Activated CD4-positive, alpha-beta memory T cell treated with anti-CD3 and anti-CD28 coated beads, Interleukin-2, amount 10 ng/mL, durations not matched to agents 7 days and 5 days (primary cell): ENCODE measurements at places on chromosomes 11 and 22. TPM values are rescaled to one million over a fixed set of nuclear protein-coding genes. Genes with fewer than 3 reads are reported as not detected.

GRCh38 chr22:25007444-25008106 is 55.1 kb downstream of the KIAA1671 start:
- no peak for DNase-seq
- H3K4me3 ChIP-seq: no peak overlapping the region
- H3K27me3 ChIP-seq: peaks cover 4% of the 10 kb centered on the region
- H3K4me1 ChIP-seq: peaks cover 32% of the 10 kb centered on the region

The AP5B1 gene
- 21.2 TPM for total RNA-seq

GRCh38 chr22:43377896-43378704 is 33.7 kb upstream of the MPPED1 start:
- H3K27me3 ChIP-seq: peaks cover 68% of the 10 kb centered on the region
- peak; percentile 44 for DNase-seq
- H3K27ac ChIP-seq: no peak overlapping the region
- no peak overlapping the region for H3K4me3 ChIP-seq
- H3K4me1 ChIP-seq: peaks cover 39% of the 10 kb centered on the region

DNA sequence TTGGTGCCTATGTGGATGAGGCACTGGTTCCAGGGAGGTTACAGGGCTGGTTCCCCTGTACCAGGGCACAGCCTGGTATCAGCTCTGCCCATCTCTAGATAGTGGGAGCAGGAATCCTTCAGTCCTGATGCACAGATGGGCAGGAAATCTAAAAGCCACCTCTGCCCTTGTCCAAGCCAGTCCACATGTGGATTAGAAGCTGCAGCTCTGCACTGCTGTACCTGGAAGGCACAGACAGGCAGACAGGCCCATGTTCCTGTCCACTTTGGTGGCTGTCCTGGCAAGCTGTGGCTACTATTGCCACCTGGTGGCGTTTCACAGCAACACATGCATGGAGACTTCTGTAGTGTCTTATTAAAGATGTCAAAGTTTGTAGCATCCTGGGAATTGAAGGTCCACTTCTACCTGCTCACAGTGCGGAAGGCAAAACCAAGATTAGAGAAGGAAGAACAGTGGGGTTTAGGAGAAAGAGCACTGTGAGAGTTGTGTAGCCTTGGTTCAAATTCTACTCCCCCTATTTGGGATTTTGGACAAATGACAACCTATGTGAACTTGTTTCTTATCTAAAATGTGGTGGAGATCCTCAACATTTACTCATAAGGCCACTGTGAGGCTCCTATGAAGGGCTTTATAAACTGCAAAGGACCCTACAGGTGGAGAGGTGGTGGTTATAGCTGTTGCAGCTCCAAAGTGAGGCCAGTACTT is 30.1 kb downstream of the NAV2 start:
- H3K27me3 ChIP-seq: no peaks in the 10 kb centered on the region
- peak; percentile 75 for DNase-seq
- no peaks in the 10 kb centered on the region for H3K36me3 ChIP-seq
- H3K4me3 ChIP-seq: no peak overlapping the region

The CD248 gene
- not detected for total RNA-seq

GRCh38 chr11:3140291-3140603 is 24.9 kb downstream of the OSBPL5 start:
- no peaks in the 10 kb centered on the region for H3K27me3 ChIP-seq
- H3K4me1 ChIP-seq: no peaks in the 10 kb centered on the region
- no peak overlapping the region for H3K4me3 ChIP-seq
- H3K36me3 ChIP-seq: no peaks in the 10 kb centered on the region

- no peaks in the 10 kb centered on the region for H3K36me3 ChIP-seq
- H3K4me3 ChIP-seq: no peak overlapping the region
- H3K4me1 ChIP-seq: peaks cover 6% of the 10 kb centered on the region
These were observed 857 bp downstream of the SHANK3 start for GRCh38 chr22:50673231-50674129.

GRCh38 chr11:122155765-122156527 is 39.9 kb upstream of the BLID start:
- H3K27me3 ChIP-seq: no peaks in the 10 kb centered on the region
- H3K4me3 ChIP-seq: no peak overlapping the region
- DNase-seq: no peak
- no peak overlapping the region for H3K27ac ChIP-seq

GRCh38 chr11:118049771-118050170 is 27.1 kb upstream of the TMPRSS4 start:
- no peak overlapping the region for H3K4me3 ChIP-seq
- peak overlapping the region; percentile 95 for H3K27ac ChIP-seq
- H3K27me3 ChIP-seq: no peaks in the 10 kb centered on the region
- H3K36me3 ChIP-seq: no peaks in the 10 kb centered on the region

DNA sequence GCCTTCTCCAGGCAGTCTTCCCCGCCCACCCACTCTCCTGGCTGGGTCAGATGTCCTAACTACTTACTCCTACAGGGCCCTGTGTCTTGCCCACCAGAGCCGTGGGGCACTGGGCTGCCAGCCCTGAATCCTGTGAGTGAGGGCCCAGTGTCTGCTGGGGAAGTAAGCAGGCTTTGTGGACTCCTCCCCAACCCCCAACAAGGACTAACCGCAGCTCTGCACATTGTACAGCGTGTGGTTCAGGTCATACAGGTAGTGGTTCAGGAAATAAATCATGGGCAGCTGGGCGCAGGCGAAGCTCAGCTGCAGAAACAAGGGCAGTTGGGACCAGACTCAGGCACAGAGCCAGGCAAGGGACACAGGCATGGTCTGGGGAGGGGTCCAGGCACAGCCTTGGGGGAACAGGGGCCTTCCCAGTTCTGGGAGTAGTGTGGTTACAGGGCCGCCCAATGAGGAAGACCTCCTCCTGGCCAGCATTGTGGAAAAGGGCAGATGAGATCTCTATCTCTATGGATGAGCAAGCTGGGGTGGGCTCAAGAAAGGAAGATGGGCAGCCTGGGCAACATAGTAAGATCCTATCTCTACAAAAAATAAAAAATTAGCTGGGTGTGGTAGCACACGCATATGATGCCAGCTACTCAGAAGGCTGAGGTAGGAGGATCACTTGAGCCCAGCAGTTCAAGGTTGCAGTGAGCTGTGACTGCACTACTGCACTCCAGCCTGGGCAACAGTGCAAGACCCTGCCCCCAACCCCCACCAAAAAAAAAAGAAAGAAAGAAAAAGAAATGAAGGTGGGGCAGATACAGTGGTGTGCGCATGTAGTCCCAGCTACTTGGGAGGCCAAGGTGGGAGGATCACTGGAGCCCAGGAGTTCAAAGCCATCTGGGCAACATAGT is 5.5 kb downstream of the UNC93B1 start:
- peak; percentile 57 for DNase-seq
- H3K27ac ChIP-seq: peak overlapping the region; percentile 70
- peaks cover 44% of the 10 kb centered on the region for H3K4me1 ChIP-seq
- H3K36me3 ChIP-seq: peaks cover 22% of the 10 kb centered on the region

DNA sequence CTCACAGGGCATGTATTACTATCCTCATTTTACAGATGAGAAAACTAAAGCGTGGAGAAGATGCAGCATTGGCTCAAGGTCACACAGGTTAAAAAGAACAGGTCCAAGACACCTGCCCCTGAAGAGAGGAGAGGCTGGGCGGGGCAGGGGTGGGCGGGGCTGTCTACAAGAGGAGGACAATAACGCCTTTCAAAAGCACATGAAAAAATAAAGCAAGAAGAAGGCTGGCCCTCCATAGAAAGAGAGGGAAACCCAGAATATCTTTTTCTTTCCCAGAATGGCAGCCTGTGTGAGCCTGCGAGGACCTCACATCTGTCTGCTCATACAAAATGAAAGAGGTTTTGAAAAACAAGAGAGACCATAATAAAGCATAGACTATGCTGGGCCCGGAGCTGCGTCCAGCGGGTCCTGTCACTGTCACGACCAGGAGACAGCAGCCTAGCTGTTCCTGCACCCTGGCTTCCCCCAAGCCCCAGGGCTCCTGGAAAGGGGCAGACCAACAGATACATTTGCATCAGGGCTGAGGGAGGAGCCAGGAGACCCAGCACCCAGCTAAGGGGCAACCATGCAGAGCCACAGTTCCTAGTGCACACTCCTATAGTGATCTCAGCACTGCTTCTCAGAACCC is 61.6 kb downstream of the DSCAML1 start:
- H3K4me3 ChIP-seq: no peak overlapping the region
- peaks cover 16% of the 10 kb centered on the region for H3K27me3 ChIP-seq
- H3K4me1 ChIP-seq: peaks cover 13% of the 10 kb centered on the region

DNA sequence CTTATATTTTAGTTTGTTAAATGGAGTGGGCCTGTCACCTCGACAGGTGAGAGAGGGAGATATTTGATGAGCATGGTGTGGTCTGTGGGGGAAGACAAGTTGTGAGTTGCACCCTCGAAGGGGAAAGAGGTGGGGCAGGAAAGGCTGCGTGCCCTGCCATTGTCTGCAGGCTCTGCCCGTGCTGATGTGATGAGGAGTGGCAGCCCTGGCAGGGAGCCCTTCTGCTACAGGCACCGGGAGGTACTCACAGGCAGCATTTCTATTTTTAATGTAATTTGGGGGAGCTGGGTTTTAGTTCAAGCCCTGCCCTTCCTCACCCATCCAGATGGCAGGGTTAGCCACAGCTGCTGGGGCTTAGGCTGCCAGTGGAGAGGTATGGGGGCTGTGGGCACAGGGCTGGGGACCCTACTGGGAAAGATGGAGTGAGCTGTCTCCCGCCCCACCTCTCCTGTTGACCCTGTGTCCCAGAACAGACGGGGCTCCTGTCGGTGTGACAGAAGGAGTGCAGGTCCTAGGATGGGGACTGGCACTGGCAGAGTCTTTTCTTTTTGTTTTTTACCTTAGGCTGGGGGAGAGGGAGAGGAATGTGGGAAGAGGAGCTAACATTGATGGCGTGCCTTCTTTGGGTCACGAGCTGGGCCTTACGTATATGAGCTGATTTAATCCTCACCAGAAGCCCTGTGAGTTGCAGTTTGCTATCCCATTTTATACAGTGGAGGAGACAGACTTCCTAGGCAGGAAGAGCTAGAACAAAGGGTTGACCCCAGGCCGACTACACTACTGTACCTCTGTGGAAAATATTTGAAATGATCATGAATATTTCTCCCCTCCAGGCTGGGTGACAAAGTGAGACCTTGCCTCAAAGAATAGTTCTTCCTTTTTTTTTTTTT is 51.6 kb downstream of the CEP164 start:
- H3K27ac ChIP-seq: no peak overlapping the region
- no peak overlapping the region for H3K4me3 ChIP-seq
- peaks cover 26% of the 10 kb centered on the region for H3K36me3 ChIP-seq
- H3K27me3 ChIP-seq: no peaks in the 10 kb centered on the region

DNA sequence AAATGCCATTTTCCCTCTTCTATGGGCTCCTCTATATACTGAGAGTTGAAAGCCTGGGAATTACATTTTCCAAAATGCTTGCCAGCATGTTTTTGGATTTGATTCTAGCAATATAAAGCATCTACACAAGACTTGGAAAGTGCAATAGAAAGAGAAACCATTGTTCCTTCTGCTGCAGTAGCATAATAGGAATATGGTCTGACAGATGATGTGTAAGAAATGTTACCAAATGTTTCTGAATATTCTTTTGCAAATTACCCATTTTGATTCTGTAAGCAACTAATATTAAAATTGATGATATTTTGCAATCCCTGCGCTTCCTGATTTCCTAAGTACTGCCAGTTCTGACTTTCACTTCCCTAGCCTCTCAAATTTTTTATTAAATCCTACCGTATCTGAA is 61.6 kb downstream of the CASP12 start:
- no peaks in the 10 kb centered on the region for H3K27me3 ChIP-seq
- H3K27ac ChIP-seq: no peak overlapping the region
- DNase-seq: no peak
- H3K4me3 ChIP-seq: no peak overlapping the region

GRCh38 chr11:20046416-20046815 is 113.9 kb downstream of the DBX1 start:
- no peak for DNase-seq
- H3K27ac ChIP-seq: no peak overlapping the region
- peaks cover 1% of the 10 kb centered on the region for H3K27me3 ChIP-seq
- no peaks in the 10 kb centered on the region for H3K4me1 ChIP-seq
- no peaks in the 10 kb centered on the region for H3K36me3 ChIP-seq
- no peak overlapping the region for H3K4me3 ChIP-seq
